Left hindlimb (tissue), 1 donor: ENCODE measurements at places on chromosomes 5 and 9.

- DNase-seq = no peak
These were observed 13.3 kb downstream of the ODF2 start for GRCh38 chr9:128469070-128469469.

- no peak for DNase-seq
These were observed 169.6 kb downstream of the MELK start for GRCh38 chr9:36742264-36742663.

DNA sequence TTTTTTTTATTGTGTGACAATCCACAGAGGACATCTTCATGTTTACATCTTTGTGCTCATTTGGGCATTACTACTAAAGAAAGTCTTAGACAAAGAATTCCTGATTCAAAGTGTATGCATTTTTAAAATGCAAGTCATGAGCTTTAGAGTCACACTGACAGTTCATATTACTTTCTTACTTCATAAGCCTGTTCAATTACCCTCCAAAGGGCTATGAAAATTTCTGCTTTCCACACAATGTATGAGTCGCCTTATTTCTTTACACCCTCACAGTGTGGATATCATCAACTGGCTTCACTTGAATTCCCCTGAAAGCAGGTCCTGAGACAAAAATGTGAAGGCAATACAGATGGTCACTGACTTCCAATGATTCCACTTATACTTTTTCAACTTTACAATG is 280.4 kb upstream of the PTGER4 start:
- no peak for DNase-seq

DNA sequence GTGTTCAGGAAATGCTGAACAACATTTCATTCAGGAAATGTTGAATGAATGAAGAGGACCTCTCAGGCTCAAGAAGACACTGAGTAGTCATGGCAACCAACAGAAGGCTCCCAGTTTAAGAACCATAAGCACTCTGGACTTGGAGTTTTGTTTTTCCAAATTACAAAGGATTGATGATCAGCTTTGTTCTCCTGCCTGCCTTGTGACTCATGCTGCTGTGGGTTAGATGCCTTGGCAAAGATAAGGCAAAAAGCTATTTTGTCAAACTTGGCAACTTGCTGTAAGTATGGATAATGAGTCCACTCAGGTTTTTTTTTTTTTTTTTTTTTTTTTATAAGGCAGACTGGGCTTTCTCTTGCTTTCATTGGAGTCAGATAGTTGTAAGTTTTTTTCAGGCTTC is 365.0 kb downstream of the TMEM232 start:
- no peak for DNase-seq

DNA sequence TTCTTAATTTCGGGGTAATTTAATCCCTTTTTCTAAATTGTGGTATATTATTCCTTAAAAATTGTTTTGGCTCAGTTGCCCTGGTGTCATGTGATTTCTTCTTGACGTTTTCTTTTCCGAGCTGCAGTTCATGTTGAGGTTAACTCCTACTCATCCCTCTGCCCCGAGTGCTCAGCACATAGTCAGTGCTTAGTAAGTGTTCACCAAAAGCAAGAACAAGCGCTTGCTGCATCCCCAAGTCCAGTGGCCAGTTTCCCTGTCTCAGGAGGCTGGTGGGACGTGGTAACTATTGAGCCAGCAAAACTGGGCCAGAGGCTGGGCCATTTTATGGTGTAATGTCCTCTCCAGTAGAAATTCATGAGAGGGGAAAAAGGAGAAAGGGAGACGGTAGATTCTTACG is 23.3 kb downstream of the TRIO start:
- DNase-seq = no peak

DNA sequence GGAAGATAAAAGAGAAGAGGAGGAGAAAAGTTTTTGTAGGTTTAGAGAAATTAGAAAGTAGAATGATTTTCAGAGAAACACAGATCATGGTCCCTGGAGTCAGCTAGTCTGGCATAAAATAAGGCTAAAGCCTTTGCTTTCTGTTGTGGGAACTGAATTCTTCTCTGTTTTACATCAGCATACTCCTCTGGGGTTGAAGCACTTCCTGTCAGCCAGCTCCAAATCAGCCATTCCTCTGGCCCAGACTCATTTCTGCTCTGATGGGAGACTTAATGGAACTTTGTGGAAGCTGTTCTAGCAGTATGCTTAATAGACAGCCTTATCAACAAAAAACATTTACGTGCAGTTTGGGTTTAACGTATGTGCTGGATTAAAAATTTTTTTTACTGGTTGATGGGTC is 143.2 kb downstream of the HMHB1 start:
- DNase-seq = peak; percentile 53

GRCh38 chr5:154642499-154643245 is 112.5 kb upstream of the LARP1 start:
- DNase-seq = no peak

- DNase-seq = no peak
These were observed 11.0 kb upstream of the PCDHB15 start for GRCh38 chr5:141234109-141234667.

GRCh38 chr9:88803546-88804253 is 187.6 kb upstream of the S1PR3 start:
- DNase-seq = no peak

- DNase-seq = no peak
These were observed 269.6 kb upstream of the ARRDC3 start for GRCh38 chr5:91652678-91653077.
